ENCODE measurements at places on chromosomes 11 and 22.
A peak's percentile ranks its signal among the peaks of the same experiment; 100 is the strongest.

GRCh38 chr11:10488121-10488933, 33.3 kb downstream of the AMPD3 start:
- no peak for ATAC-seq

- ATAC-seq, result no peak
These were observed 719.3 kb downstream of the JRKL start for GRCh38 chr11:97109078-97109477.

DNA sequence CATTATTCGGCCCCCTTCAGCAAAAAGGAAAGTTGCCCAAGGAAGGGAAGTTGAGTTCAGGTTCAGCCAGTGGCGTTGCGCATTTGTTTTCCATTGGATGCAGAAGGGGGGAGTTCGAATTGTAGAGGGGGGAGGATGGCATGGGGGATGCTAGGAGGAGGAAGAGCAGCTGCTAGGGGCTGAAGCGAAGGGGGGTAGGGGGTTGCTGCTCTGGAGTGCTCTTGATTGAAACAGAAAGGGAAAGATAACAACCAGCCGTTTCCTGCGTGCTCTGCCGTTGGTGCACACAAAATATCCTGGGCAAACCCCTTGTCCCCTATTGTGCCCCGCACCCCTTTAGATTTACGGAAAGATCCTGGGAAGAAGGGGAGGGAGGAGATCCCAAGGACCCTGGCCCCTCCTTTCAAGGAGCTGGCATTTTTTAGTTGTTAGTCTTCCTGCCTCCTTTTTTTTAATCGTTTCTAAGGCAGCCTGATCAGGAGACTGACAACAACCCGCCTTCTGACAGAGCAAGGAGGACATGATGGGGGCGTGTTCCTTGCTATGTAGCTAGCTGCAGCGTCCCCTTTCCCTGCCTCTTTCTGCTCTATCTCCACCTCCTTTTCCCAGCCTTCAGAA, 2.1 kb downstream of the KMT2A start:
- no peak for ATAC-seq

GRCh38 chr11:33891714-33892327, at the start of gene LMO2:
Gene LMO2 (minus strand): TSS chr11:33892076. CDS start chr11:33869716, 22,360 bp downstream.
- ATAC-seq, result no peak

- no peak for ATAC-seq
These were observed 32.6 kb downstream of the CEP295 start for GRCh38 chr11:93694109-93694508.

DNA sequence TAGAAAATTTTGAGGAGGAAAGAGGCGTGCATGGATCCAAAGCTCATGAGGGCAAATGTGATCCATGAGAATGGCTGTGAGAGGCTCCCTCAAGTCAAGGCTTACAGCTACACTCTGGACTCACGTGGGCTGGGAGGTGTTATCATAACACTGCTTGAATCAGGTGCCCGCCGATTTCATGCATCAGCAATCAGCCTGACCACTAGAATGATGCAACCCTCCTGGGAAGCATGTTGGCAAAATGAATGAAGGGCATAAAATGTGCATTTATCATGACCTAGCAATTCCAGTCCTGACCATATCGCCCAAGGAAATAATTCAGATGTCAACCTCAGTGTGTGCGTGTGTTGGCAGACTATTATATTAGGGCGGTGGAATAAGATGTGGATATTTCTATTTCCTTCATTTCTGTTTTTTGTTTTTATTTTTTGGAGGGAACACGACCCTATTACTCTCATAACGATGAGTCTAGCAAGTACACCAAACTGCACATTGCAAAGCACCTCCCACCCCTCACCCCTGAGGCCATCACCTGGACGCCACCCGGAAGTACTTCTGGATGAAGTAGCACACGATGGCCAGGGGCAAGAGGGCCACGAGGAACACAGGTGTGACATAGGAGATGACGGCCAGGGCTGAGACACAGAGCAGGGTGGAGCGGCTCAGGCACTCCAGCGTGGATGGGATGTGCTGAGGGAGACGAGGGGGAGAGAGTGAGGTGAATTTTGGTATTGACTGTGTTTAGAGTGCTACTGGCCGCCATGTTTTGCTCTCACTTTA, 15.7 kb upstream of the KCNJ11 start:
- no peak for ATAC-seq

GRCh38 chr11:70292166-70292565, 21.7 kb downstream of the PPFIA1 start:
- ATAC-seq, result no peak

- no peak for ATAC-seq
These were observed 87.5 kb downstream of the MN1 start for GRCh38 chr22:27714068-27714467.

- no peak for ATAC-seq
These were observed 253.3 kb downstream of the BUD13 start for GRCh38 chr11:116519499-116519898.

DNA sequence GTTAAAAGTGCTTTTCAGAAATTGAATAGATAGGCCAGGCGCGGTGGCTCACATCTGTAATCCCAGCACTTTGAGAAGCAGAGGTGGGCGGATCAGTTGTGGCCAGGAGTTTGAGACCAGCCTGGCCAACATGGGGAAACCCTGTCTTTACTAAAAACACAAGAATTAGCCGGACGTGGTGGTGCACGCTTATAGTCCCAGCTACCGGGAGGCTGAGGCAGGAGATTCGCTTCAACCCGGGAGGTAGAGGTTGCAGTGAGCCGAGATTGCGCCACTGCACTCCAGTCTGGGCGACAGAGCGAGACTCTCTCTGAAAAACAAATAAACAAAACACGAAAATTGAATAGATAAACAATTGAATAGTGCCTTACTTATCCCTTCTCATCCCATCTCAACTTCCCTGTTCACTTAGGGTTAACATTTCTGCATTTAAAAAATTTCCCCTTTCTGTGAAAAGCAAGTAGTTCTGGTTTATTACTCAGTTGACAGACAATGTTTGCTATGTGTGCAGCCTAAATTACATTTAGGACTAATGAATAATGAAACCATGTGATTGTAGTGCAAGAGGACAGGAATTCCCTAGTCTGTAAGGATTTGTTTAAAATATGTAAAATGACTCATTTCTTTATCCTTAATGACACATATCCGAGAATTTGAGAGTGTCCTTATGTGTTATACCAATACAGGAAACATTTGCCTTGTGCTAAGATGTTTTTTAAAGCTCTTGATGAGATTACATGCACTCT, 6.0 kb downstream of the RNF169 start:
- ATAC-seq, result no peak

GRCh38 chr11:122102426-122102825, 13.6 kb downstream of the BLID start:
- ATAC-seq, result no peak

GRCh38 chr11:33016654-33017053, 976 bp downstream of the DEPDC7 start:
- no peak for ATAC-seq

GRCh38 chr11:575313-575995, 816 bp upstream of the PHRF1 start:
- peak; percentile 46 for ATAC-seq

DNA sequence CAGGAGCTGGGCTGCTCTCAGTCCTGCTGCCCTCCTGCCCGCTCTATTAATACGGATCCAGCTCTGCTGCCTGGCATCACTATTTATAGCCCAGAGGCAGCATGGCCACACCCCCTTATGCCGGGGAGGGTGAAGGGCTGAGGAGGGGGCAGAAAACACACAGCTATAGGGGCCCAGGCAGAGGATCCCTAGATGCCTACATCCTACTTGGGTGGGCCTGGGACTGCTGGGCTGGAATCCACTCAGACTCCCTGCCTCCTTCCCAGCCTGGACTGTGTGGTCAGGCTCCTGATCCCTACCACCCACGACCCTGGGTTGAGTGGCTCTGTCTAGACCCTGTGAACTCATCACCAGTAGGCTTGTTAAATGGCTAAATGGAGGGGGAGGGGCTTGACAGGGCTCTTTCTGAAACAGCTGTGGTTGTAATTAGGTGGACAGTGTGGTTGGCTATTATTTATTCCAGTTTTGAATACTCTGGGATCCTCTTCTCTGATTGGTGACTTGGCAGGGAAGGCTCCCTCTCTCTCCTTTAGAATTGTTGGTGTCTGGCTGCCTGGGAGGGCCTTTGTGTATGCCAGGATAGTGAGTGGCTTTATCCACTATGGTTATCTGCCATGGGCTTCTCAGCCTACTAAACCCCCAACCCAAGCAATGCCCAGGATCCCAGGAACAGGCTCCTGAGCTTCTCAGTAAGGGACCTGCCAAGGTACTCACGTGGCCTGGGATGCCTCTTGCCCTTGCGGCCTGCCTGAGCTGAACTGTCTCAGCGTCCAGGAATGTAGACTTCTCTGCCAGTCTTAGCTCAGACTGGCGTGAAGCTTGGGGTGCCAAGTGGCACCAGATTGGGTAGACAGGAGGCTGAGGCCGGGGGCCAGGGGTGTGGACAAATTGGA, 15.2 kb downstream of the PHLDB1 start:
- no peak for ATAC-seq

DNA sequence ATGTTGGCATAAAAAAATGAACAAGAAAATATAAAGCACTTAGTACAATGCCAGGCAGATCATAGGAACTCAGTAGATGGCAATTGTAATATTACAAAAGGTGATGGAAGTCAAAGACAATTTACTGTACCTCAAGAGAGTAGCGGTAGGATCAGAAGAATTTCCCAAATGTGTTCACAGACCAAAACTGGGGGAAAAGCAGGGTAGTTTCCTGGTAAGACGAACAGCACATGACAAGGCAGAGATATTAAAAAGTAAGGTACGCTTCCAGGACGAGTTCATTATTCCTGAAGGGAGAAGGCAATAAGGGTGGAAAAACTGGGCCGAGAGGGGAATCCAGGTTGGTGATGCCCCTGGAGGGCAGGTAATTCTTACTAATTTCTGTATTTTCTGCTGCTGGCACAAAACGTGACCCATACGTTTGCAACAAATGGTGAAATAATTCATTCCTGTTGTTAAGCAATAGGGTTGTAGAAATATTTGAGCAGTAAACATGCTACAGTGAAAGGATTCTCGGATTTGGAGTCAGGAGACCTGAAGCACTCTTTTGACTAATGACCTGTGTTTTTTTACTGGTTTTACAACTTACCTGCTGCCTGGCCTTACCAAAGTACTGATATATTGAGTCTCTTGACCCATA, 786 bp upstream of the ANKRD42 start:
- no peak for ATAC-seq

- ATAC-seq, result no peak
These were observed 85.4 kb downstream of the ADAMTS15 start for GRCh38 chr11:130533871-130534270.

- ATAC-seq, result no peak
These were observed 30.3 kb downstream of the PRMT3 start for GRCh38 chr11:20417771-20418170.

DNA sequence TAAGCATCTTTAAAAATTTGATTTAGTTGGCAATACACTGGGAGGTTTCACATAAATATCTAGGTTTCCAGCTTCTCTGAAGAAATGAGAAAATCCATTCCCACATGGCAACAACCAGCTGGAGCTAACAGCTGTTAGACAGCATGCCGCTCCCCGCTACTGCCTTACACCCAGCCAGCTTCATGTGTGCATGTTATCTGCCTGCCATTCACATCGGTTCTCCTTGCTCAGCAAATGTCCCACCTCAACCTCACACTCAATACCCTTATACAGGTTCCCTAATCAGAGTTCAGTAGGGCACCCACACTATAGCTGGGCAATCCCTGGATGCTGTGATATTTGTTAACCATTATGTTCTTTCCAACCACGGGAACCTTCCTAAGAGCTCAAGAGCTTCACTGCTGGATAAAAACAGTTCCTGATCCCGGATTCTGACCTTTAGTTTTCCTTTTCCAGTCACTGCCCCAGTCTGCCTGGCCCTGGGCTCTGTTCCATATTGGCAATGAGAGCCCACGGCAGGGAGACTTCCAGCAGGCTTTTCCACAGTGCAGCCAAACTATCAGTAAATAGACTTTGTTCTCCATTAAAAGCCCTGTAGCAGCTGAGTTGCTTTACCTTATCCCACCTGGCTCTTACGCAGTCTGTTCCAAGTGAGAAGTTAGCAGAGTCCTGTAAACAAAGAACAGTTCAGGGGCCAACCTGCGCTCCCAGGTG, 8.6 kb downstream of the RPUSD4 start:
- ATAC-seq, result no peak

GRCh38 chr11:102292933-102293332, 24.4 kb upstream of the BIRC3 start:
- ATAC-seq, result no peak

GRCh38 chr11:61780581-61781162, 11.7 kb downstream of the TMEM258 start:
- ATAC-seq, result no peak
